ENCODE measurements at places on chromosomes 3 and 15.

GRCh38 chr3:37293646-37294045 lies 119.3 kb upstream of the LRRFIP2 start:
- no peak for DNase-seq

- no peak for DNase-seq
Measured at GRCh38 chr15:51133140-51133765, 38.5 kb upstream of the TNFAIP8L3 start.

DNA sequence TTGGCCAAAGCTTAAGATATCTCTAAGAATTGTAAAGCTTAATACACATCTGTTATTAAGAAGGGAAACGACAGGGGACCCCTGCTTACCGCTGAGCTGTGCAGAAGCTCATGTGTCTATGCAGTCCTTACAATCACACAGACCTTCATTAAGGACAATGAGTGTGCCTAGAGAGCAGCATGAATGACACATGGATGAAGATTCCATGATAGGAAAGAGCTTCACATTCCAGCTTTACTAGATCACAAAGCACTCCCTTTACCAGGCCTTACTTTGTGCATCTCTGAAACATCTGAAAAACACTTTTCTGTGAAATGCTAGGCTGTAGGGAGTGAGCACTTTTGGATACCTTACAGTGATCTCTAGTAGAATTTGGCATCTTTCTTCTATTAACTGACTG lies 32.0 kb downstream of the RNF168 start:
- peak; percentile 26 for DNase-seq

DNA sequence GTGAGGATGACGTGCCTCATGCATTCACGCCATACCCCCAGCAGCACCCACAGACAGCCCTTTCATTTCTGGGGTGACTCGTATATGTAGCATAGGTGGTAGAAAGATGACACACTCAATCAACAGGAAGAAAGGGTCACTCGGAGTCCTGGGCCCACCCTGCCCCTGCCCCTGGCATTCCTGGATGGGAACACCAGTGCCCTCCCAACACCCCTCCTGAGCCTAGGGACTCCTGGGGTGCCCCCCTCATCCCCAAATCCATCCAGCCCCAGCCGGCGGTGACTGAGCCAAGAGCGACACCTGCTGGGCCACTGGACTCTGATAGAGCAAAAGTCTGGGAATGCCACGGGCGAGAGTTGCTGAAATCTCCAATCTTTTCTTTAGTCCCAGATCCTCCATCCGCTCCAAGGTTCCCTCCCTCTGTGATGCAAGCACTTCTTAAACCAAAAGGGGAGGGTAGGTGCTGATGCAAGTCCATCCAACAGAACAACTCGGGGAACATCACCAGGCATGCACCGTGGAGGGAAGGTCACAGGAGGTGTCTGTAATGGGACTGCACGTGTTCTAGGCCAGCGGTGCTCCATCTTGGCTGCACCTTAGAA lies 31.1 kb downstream of the ACAN start:
- DNase-seq: peak; percentile 54

GRCh38 chr3:143041903-143042302 lies 40.5 kb downstream of the U2SURP start:
- DNase-seq: peak; percentile 40

DNA sequence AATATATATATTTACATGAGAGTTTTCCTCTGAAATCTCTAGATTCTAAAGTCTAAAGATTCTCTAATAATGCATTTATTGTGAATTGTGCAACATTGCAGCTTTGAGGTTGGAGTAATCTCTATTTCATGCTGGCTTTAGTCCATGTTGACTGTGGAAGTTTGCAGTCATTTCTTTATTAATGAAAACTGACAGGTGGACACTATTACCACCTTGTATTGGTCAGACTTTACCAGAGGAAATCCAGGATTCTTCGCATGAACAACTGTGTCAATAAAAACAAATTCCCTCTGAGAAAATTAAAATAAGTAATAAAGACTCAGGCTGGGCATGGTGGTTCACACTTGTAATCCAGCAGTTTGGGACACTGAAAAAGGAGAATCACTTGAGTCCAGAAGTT lies 274.1 kb downstream of the SHQ1 start:
- no peak for DNase-seq

GRCh38 chr3:58041826-58042324 lies 33.7 kb downstream of the FLNB start:
- peak; percentile 82 for DNase-seq

GRCh38 chr3:39141171-39141995 lies 12.0 kb downstream of the CSRNP1 start:
- peak; percentile 82 for DNase-seq

DNA sequence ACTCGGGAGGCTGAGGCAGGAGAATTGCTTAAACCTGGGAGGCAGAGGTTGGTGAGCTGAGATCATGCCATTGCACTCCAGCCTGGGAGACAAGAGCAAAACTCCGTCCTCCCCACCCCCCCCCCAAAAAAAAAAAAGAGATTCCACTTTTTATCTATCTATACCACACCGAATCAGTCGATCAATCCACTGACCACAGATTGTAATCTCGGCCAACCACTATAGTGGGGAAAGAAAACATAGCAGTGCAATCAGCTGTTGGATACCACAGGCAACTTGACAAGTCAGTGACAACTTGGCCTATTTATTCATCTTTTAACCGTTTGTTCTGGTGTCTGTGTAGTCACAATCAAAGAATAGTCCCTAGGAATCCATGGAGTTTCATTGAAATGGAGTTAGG lies 299.2 kb downstream of the FHIT start:
- DNase-seq: no peak

- DNase-seq: no peak
Measured at GRCh38 chr3:113339616-113340244, 101.6 kb downstream of the CFAP44 start.

DNA sequence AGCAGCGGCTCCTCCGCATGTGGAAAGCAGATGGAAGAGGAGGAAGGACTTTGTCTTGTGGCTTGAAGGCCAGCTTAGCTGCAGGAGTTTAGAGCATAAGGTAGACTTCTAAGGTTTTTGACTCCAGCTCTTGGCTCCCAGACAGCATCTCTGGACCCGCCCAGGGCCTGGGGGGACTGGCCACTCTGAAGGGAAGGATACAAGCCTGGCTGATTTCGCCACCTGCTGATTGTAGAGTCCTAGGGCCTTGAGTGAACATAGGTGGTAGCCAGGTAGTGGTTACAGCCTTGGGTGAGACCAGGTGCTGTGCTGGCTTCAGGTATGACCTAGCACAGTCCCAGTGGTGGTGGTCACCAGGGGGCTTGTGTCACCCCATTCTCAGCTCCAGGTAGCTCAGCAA lies 48.4 kb upstream of the RPL35A start:
- no peak for DNase-seq

DNA sequence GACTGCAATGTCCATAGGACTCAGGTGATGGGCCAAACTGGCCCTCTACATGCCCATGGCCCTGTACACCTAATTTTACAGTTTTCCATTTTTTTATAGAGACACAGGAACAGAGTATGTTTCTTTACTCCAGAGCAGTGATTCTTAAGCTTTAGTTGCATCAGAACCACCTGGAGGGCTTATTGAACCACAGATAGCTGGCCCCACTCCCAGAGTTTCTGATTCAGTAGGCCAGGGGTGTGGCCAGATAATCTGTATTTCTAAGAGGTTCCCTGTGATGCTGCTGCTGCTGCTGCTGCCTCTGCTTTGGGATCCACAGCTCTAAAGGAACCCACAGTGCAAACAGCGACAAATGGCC lies 5.1 kb downstream of the RBP1 start:
- DNase-seq: peak; percentile 68

DNA sequence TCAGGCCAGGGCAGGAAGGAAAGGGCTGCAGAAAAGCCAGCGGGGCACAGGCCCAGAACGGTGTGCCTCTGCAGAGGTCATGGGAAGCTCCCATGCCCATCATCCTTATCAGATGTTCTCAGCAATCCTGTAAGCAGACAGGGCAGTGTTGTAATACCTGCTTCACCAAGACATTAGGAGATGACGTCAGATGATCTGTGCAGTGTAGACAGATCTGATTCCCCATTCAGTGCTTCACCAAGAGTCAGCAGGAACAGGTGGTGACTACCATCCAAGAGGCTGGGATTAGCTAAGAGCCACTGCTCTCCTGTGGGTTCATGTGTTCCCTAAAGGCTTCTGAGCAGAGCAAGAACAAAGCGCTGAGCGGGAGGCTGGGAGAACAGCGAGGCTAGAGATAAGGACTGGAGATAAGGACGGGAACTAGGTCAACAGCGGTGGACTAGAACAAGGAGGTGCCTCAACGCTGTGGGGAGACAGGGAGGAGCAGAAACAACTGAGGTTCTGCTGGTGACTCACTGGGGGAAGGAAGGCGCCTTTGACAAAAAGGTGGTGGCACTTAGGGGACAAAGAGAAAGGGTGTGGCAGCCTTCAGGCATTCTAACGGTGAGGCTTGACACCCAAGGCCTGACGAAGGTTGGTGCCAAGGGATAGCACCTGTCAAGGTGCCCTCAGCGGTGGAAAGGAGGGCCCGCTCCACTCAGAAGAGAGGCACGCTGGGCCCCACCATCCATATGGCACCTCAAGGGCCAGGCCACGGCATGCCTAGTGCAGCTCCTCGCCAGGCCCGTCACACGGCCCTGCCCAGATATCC lies 28.4 kb downstream of the CCDC12 start:
- peak; percentile 57 for DNase-seq

GRCh38 chr3:193980905-193981304 lies 155.0 kb upstream of the HES1 start:
- DNase-seq: no peak

- no peak for DNase-seq
Measured at GRCh38 chr15:81795899-81796298, 249.9 kb downstream of the MEX3B start.

DNA sequence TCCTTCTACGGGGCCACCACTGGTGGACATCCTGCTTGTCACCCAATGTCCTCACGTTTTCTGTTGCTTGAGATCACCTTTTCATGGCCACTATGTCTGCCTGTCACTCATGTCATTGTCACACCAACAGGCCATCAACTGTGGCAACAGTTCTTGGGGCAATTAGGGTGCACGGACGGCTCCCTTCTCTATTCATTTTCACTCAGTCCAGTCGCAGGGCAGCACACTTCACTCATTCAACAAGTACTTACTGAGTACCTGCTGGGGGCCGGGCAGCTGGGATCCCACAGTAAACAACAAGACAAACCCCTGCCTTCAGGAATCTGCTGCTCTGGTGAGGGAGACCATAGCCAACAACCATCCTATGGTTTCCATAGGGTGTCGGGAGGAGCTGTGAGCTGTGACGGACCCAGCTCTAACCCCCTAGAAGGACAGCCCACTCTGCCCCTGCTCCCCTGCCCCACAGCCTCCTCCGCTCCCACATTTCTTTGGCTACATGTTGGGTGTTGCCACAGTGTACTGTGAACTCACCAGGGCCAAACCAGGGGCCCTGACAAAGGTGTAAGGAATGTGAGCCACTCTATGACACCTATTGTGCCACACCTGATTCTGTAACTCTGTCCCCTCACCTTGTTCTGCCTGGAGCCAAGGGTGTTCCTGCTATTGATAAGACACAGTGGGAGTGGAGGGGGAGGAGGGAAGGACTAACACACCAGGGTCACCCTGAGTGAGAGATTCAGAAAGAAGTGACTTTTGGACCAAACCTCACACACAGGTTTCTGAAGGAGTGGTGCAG lies 1.9 kb downstream of the VILL start:
- DNase-seq: peak; percentile 37

DNA sequence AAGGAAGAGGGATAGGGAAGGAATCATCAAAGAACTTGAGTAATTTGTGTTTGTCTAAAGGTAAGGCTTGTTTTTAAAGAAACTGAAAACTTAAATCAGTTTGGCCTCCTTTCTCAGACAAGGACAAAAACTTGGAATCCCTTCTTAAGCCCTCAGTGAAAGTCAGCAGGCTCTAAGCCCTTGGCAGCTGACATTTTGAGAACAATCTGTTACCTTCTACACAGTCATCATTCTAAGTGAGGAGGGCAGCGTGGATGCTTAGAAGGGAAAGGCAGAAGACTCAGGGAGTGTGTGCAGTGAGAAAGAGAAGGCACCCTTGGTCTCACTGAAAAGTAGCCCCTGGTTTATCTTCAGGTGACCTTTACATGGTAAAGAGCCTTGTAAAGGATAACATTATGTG lies 10.8 kb downstream of the HSPBAP1 start:
- DNase-seq: no peak

- no peak for DNase-seq
Measured at GRCh38 chr3:37123292-37123691, 51.1 kb downstream of the LRRFIP2 start.

GRCh38 chr3:32888739-32889138 lies 62.7 kb upstream of the CCR4 start:
- no peak for DNase-seq

DNA sequence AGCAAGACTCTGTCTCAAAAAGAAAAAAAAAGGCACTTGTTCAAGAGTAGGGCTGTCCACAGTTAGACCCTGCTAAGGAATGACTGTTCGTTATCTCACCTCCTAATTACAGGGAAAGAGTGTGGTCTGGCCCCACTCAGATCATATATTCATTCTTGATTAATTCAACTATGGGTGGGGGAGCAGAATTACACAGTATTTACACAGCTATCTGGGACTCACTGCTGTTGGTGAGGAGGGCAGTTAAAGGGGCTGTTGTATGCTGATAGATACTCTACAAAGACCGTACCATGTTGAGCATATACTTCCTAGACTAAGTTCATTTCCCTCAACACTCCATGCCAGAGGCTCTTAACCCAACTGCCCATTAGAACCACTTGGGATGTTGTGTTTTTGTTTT lies 3.8 kb upstream of the ZNF620 start:
- no peak for DNase-seq

- DNase-seq: peak; percentile 22
Measured at GRCh38 chr3:153752405-153753027, 368.7 kb upstream of the ARHGEF26 start.

- peak; percentile 56 for DNase-seq
Measured at GRCh38 chr3:101858464-101859030, 9.2 kb downstream of the NFKBIZ start.

DNA sequence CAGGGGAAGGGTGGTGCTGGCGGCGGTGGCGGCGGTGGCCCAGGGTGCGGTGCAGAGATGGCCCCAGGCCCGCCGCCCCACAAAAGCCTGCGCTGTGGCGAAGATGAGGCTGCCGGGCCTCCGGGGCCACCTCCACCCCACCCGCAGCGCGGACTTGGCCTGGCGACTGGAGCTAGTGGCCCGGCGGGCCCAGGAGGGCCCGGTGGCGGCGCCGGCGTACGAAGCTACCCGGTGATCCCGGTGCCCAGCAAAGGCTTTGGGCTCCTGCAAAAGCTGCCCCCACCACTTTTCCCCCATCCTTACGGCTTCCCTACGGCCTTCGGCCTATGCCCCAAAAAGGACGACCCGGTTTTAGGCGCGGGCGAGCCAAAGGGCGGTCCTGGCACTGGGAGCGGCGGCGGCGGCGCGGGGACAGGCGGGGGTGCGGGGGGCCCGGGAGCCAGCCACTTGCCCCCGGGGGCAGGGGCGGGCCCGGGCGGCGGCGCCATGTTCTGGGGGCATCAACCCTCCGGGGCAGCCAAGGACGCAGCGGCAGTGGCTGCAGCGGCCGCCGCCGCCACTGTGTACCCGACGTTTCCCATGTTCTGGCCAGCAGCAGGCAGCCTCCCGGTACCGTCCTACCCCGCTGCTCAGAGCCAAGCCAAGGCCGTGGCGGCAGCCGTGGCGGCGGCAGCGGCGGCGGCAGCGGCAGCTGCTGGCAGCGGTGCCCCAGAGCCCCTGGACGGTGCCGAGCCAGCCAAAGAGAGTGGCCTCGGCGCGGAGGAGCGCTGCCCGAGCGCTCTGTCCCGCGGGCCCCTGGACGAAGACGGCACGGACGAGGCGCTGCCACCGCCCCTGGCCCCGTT lies 1.6 kb downstream of the SKOR1 start:
- DNase-seq: no peak

GRCh38 chr3:100891827-100892226 lies 101.4 kb downstream of the ABI3BP start:
- DNase-seq: no peak
